NCI-H2081 treated with DMSO at 0.1 percent for 48 hours (cell line): ENCODE measurements at places on chromosomes 3 and 15.

DNA sequence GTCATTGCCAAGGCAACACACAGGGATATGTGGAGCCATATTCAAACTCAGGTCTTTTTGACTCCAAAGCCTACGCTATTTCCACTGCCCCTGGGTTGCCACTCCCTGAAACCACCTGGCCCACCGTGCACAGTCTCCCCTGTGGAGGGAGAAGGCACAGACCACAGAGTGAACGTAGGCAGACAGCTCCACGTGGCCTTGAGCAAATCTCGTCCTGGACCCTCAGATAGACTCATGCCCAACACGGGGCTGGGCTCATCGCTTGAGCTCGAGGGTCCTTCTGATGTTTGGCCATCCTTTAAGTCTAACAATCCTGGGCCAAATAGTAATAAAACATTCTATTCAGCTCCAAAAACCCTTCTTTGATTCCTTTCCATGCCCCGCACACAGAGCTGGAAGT is 72.0 kb downstream of the CPN2 start:
- no peak for DNase-seq

- DNase-seq: no peak
Measured at GRCh38 chr3:8887435-8888300, 75.6 kb downstream of the RAD18 start.

DNA sequence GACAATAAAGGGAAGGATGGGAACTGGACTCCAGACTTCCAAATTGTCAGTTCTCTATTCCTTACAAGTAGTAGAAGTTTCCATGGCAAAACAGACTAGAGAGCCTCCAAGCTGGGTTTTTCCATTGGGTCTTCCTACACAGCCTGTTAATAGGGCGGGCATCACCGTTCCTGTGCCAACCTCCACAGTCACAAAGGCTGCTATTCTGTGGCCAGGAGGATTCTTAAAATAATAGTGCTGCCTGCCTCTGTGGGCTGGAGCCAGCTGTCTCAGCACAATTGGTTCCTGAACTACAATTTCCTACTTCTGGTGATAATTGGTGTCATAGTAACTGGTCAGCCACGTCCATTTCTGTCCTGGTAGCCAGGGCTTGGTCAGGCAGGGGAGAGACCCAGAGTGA is 38.6 kb downstream of the LYZL4 start:
- DNase-seq: no peak

- no peak for DNase-seq
Measured at GRCh38 chr3:113829576-113830354, 8.8 kb upstream of the GRAMD1C start.

DNA sequence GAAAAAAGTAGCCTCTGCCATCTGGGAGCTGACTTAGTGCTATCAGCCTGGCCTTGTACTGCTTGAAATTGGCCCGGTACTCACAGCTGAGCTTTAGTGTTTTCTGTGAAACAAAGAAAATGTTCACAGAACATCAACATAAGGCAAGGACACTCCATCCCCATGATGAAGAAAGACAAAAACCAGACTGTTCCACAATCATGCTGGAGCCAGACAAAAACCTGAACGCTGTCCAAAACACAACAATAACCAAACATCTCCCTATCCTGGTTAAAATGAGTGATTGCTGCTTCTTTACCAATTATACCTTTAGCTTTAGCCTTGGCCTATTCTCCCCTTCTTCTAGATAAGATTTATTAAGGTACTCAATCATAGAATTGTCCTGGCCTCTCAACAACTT is 153.9 kb downstream of the CPNE4 start:
- no peak for DNase-seq

GRCh38 chr15:88897456-88898194 is 2.3 kb upstream of the HAPLN3 start:
- DNase-seq: no peak

GRCh38 chr15:39266890-39267289 is 314.0 kb upstream of the THBS1 start:
- no peak for DNase-seq

GRCh38 chr3:125191256-125191655 is 21.3 kb downstream of the SLC12A8 start:
- DNase-seq: no peak

DNA sequence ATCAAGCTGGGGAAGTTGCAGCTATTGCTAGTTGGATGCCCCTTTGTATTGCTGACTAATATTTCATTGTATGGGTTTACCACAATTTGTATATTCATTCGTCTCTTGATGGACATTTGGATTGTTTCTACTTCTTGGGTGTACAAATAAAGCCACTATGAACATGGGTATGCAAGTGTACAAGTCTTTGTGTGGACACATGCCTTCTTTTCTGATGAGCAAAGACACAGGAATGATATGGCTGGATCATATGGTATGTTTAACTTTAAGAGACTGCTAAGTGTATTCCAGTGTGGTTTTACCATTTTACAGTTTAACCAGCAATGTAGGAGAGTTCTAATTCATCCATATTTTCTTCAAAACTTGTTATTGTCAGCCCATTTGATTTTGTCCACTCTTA is 32.2 kb downstream of the NECTIN3 start:
- no peak for DNase-seq

DNA sequence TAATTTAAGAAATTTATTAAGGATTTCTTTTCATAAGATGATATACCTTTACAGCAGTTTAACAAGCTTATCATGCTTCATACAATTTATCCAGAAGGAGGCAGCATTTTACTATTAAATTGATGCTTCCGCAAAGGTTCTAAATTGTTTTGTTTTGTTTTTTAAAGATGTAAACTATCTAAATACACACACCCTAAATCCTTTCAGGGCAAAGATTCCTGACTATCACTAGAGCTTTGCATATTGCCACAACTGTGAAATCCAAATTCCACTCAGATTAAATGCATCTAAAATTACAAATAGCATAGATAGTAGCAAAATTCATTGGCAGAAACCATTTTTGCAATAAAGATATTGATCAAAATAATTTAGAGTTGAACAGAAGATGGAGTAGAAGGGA is 44.5 kb upstream of the CCNL1 start:
- DNase-seq: no peak

GRCh38 chr3:71197841-71198565 is 385.5 kb downstream of the FOXP1 start:
- DNase-seq: no peak
